ENCODE measurements at places on chromosomes 6 and 20.

- DNase-seq = no peak
These were observed 123.4 kb downstream of the PKHD1 start for GRCh38 chr6:51963980-51964379.

DNA sequence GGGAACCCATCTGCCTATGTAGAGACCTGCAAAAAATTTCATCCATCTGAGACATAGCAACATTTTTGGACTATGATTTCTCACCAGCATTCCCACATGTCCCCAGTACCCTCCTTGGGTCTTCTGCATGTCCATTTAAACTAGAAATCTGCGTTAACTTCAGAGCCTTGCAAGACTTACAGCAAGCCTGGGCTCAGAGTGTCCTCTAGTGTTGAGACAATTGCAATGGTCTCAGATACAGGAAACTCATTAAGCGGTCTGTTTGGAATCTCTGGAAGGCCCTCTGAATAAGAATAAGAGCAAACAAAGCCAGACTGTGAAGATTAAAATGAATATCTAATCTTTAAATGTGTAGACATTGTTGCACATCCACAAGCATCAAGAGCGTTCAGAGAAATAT lies 20.5 kb upstream of the PI3 start:
- DNase-seq = no peak

DNA sequence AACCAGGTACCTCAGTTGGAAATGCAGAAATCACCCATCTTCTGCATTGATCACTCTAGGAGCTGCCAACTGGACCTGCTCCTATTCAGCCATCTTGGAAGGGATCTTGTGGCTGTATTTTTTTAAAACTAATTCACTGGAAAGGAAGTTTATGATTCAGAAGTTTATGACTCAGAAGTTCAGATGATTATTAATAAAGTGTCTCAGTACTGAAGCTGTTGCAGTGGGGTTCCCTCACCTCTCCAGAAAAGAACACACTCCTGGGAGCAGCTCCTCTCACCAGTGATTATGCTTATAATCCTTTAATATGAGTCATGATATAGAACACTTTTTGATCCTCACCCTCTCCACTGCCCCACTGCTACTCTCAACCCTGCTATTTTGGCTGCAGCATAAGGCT lies 291.2 kb upstream of the HS3ST5 start:
- no peak for DNase-seq

GRCh38 chr20:59412181-59412580 lies 111.8 kb downstream of the EDN3 start:
- DNase-seq = no peak

GRCh38 chr6:99114769-99115406 lies 167.1 kb upstream of the FBXL4 start:
- DNase-seq = no peak

DNA sequence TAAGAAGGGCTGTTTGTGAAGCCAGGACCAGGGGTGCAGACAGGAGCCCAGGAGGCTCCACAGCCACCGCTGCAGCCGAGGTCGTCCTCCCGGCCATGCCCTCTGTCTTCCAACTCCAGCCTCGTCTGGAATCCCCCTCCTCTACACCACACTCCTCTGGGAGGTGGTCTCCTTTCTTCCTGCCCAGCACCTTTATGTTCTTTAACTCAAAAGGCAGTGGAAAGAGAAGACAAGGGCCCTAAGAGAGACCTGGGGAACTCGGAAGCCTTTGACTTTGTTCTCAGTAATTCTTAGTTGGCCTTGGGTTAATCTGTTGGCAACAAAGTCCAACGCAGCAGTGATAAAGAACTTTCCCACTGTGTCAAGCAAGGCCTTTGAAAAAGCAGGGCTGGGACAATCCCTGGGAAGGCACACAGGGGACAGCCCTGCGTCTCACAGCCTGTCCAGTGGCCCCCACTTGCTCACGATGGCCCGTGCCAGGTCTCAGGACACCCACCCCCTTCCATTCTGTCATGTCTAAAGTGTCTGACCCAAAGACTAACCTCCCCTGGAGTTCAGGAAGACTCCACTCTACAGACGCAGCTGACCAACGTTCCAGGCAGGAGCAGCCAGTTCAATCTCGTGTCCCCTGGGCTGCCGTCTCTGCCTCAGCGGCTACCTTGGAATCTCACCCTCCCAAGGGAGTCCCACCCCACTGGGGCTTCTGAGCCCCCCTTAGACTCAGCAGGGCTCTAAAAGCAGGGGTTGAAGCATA lies 42.8 kb upstream of the FAM50B start:
- no peak for DNase-seq

GRCh38 chr20:20837574-20838021 lies 125.2 kb upstream of the RALGAPA2 start:
- no peak for DNase-seq

GRCh38 chr6:12097791-12098190 lies 85.7 kb downstream of the HIVEP1 start:
- DNase-seq = no peak

GRCh38 chr20:57612436-57612835 lies 7.8 kb downstream of the ZBP1 start:
- no peak for DNase-seq

DNA sequence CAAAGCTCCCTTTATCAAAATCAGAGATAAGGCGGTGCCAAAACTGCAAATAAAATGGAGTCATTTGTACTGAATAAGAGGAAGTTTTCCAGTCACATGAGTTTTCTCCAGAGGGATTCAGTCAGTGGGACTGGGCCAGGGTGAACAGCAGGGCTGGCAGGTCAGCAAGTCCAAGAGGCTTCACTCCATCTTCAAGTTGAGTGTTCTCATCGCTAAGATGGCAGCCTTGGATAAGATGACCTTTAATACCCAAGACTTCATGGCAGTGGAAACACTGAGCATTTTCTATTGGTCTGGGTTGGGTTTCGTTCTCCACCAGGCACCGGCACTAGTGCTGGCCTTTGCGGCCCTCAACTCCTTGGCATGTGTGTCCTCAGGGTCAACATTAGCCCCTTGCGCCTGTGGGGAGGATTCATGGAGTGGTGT lies 29.3 kb upstream of the IGF2R start:
- no peak for DNase-seq

GRCh38 chr6:108766886-108767285 lies 81.3 kb upstream of the ARMC2 start:
- DNase-seq = no peak

- no peak for DNase-seq
These were observed 207.8 kb downstream of the OTOR start for GRCh38 chr20:16955971-16956370.

DNA sequence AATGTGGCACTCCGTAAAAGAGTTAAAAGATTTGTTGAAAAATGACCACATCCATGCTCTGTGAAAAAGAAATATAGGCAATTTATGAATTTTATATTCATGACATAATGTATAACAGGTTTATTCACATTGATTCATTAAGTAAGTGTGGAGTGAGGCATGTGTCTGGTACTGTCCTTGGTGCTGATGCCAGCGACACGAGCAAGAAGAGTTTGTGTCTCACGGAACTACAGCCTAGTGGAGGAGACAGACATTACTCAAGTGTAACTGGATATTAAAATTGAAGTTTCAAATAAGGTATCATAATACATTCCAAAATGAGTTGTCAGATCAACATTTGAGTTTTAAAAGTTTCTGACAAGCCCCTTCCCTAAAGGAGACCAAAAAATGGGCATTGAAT lies 158.2 kb upstream of the PRND start:
- DNase-seq = no peak

DNA sequence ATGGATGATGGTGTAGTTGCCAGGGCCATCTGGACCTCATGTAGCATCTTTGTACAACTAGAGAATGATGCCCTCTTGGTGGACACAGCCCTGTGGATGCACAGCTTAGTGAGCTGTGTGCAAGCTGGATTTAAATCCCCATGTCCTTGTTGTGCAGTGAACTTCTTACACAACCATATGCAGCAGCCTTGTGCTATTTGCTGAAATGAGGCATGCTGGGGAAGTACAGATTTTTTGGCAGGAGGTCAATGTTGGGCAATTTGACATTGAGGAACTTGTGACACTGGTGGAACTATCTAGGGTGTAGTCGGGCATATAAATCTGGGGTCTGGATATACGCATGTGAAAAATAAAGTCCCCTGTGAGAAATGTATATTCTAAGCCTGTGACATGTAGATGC lies 5.8 kb upstream of the CDC5L start:
- no peak for DNase-seq

DNA sequence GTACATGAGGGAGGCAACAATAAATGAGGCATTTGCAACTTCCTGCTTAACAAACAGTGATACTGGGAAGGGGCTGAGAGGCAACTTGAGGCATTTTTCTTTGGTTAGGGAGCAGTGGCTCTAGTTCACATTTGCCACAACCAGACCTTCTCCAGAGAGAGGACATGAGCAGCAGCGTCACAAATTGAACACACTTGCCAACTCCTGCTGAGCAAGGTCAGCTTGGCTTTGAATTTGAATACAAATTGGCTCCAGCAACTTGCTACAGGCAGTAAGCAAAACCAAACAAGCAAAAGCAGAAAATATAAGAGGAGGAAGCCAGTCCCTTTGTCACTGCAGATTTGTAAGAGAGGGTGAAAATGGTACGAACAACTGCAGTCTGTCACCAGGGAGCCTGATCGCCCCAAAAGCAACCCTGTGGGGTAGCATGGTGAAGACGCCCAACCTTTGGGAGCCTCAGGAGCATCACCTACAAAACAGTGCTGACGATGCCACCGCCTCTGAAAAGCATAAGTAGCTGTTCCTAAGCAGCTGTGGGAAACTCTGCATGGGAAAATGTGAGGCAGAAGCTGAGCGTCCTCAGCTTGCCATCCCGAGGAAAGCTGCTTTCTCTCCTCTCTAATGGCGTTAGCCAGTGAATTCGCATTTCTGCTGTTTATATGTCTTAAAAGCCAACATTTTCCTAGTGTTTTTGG lies 378.7 kb downstream of the RNGTT start:
- no peak for DNase-seq

DNA sequence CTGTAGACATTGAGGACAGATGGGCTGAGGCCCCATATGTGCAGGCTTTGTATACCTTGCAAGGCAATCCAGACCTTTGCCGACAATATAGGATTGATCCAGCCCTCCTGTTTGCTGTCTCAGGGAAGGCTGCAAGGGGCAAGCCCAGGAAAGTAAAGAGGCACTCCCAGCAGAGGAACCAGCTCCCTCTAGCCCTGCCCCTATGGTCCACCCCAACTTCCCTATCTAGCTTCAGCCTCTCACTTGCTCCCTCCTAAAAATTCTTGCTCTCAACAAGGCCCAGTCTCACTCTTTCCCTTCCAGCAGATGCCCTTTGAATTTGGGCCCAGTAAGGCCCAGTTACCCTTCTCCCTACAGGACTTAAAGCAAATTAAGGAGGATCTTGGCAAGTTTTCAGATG lies 92.6 kb downstream of the JARID2 start:
- no peak for DNase-seq

GRCh38 chr6:84242265-84242664 lies 14.8 kb upstream of the CEP162 start:
- DNase-seq = no peak

DNA sequence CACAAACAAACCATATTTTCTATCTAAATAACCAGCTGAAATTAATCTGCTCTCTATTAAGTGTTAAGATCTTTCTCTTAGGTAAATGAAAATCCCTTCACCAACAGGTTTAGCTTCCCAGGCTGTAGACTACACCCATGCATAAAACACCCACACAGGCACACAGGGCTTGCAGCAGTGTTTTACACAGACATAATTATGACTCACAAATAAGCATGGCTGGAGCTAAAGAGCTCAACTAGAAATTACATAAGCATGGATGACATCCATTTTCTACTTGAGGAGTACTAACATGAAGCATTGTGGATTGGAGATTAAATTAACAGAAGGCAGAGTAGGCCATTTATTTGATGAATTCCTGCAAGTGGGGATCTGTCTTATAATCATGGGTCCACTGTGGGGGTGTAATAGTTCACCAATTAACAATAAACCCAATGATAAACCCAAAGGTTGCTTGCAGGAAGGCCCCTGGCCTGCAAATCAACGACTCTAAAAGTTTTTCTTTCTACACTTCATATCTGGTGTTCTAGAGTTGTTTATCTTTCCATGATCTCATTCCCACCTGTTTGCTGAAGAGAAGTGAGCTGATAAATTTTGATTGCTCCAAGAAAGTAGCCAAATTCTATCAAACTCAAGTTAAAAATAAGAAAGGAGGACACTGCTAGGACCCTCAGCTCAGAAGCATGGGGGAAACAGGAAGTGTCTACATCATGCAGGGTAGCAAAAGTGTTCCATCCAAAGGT lies 33.8 kb upstream of the E2F3 start:
- no peak for DNase-seq

DNA sequence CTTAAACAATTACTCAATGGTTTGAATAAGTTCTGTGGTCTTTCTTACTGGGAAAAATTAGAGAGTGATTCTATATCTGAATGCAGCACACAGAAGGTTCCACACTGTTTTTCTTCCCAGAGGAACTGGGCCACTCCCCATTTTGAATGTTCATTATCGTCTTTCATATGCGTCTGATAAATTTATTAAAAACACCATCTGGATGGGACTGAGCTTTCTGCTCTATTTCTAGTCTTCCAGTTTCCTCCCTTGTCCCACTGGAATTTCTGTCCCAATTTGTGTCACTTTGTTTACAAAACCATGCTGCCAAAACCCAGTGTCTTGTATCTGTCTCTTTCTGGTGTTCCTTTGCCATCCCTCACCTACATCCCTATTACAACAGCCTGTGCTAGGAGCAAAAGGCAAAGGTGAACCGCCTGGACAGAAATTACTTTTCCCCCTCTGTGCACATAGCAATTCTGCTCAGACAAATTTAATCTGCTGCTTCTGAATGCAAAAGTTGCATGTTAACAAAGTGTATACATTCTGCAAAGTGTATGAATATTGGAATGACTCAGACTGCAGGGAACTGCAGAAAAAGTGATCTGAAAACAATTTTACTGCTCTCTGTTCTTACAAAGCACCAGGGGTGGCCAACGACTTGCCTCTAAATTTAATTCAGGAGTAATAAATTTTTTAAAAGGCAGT lies 333.6 kb downstream of the BTBD9 start:
- no peak for DNase-seq

- DNase-seq = no peak
These were observed 83.7 kb downstream of the YTHDF1 start for GRCh38 chr20:63132131-63132714.

DNA sequence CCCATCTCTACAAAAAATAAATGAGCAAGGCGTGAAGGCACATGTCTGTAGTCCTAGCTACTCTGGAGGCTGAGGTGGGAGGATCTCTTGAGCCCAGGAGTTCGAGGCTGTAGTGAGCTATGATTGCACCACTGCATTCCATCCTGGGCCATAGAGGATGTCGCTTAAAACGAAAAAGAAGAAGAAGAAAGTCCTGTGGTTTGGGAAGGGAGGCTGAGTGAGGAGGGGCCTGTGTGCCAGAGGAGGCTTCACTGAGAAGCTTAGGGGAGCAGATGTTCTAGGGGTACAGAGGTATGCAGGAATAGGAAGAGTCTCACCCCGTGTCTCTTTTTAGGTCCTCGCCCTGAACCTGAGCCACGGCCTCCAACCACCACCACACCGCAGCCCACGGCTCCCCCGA lies 4.2 kb downstream of the MMP9 start:
- DNase-seq = no peak

GRCh38 chr20:59823491-59824259 lies 109.8 kb downstream of the SYCP2 start:
- no peak for DNase-seq

GRCh38 chr6:127402890-127403617 lies 56.1 kb downstream of the KIAA0408 start:
- DNase-seq = no peak

GRCh38 chr6:78746457-78746856 lies 120.9 kb upstream of the IRAK1BP1 start:
- DNase-seq = no peak

GRCh38 chr6:38552121-38552520 lies 87.6 kb downstream of the BTBD9 start:
- DNase-seq = no peak
